Activated CD4-positive, alpha-beta T cell treated with anti-CD3 and anti-CD28 coated beads, Interleukin-2, amount 10 ng/mL, durations not matched to agents 24 days and 14 days (primary cell): ENCODE measurements at places on chromosomes 4 and X.

- H3K4me3 ChIP-seq = no peak overlapping the region
- H3K36me3 ChIP-seq = no peaks in the 10 kb centered on the region
- no peak for DNase-seq
- H3K4me1 ChIP-seq = no peaks in the 10 kb centered on the region
- no peak overlapping the region for H3K27ac ChIP-seq
- H3K27me3 ChIP-seq = no peaks in the 10 kb centered on the region
Measured at GRCh38 chr4:177957596-177958360, 515.5 kb upstream of the AGA start.

DNA sequence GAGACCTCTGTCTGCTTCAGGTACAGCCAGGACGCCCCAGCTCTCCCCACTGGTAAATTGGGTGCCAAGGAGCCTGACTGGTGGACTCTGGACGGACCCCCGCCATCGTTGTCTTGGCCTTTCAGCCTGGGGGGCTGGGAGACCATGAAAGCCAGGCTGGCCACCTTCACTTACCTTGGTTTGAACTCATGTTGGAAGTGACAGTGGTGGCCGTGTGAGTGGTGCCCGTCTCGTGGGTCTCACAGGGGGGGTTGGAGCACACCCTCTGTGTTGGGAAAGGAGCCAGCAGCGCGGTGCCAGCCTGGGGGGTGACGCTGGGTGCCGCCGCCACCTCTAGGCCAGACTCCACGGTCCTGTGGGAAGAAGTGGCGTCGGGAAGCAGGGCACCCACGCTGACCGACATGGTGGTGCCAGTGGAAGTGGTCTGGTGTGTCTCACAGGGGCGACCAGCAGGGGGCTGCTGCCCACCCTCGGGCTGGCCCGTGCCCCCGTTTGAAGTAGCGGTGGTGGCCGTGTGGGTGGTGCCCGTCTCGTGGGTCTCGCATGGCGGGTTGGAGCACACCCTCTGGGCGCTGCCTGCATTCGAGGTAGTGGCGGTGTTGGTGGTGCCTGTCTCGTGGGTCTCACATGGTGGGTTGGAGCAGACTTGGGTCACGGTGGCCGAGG lies 9.6 kb upstream of the RENBP start:
- peaks cover 7% of the 10 kb centered on the region for H3K4me1 ChIP-seq
- peaks cover 43% of the 10 kb centered on the region for H3K36me3 ChIP-seq
- no peak overlapping the region for H3K27ac ChIP-seq
- H3K4me3 ChIP-seq = no peak overlapping the region
- no peaks in the 10 kb centered on the region for H3K27me3 ChIP-seq
- DNase-seq = no peak

DNA sequence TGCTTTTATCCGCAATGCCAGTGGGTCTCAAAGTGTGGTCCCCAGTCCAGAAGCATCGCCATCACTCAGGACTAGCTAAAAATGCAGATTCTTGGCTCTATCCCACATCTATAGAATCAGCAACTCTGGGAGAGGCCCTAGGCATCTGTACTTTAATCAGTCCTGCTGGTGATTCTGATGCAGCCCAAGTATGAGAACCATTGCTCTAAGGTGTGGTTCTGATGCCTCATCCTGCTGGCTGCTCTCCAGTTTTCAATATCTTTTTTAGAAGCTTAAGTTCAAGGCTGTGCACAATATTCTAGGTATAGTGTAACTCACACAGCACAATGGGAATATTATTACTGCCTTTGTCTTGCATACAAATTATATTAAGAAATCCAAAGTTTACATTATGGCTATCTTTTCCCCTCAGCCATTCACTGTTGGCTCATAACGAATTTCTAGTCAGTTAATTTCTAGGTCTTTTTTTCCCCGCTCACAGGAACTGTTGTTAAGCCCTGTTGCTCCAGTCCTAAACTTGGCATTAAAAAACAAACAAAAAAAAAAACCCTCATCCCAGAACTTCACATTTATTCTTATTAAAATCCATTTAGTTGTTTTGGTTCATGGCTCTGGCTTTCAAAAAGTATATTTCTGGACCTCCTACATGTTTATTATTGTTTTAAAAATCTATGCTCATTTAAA lies 109.1 kb downstream of the PHEX start:
- no peak overlapping the region for H3K27ac ChIP-seq
- H3K27me3 ChIP-seq = no peaks in the 10 kb centered on the region
- no peaks in the 10 kb centered on the region for H3K36me3 ChIP-seq
- no peak overlapping the region for H3K4me3 ChIP-seq

- H3K27me3 ChIP-seq = peaks cover 9% of the 10 kb centered on the region
- H3K4me3 ChIP-seq = no peak overlapping the region
- H3K4me1 ChIP-seq = no peaks in the 10 kb centered on the region
- H3K27ac ChIP-seq = no peak overlapping the region
- H3K36me3 ChIP-seq = no peaks in the 10 kb centered on the region
Measured at GRCh38 chr4:151226004-151226932, 50.7 kb upstream of the PRSS48 start.

DNA sequence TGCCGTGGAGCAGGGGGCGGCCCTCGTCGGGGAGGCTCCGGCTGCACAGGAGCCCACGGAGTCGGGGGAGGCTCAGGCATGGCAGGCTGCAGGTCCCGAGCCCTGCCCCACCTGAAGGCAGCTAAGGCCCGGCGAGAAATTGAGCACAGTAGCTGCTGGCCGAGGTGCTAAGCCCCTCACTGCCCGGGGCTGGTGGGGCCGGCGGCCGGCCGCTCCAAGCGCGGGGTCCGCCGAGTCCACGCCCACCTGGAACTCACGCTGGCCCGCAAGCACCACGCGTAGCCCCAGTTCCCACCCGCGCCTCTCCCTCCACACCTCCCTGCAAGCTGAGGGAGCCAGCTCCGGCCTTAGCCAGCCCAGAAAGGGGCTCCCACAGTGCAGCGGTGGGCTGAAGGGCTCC lies 589.4 kb downstream of the PPP4R3C start:
- H3K4me1 ChIP-seq = no peaks in the 10 kb centered on the region
- no peak overlapping the region for H3K4me3 ChIP-seq
- H3K36me3 ChIP-seq = no peaks in the 10 kb centered on the region

- H3K4me1 ChIP-seq = no peaks in the 10 kb centered on the region
- DNase-seq = no peak
- no peak overlapping the region for H3K4me3 ChIP-seq
- H3K27ac ChIP-seq = no peak overlapping the region
- no peaks in the 10 kb centered on the region for H3K36me3 ChIP-seq
Measured at GRCh38 chr4:186345184-186345583, 79.2 kb downstream of the F11 start.

GRCh38 chr4:97923096-97923495 lies 220.2 kb downstream of the STPG2 start:
- H3K27ac ChIP-seq = no peak overlapping the region
- no peaks in the 10 kb centered on the region for H3K27me3 ChIP-seq
- no peaks in the 10 kb centered on the region for H3K36me3 ChIP-seq
- no peaks in the 10 kb centered on the region for H3K4me1 ChIP-seq
- DNase-seq = no peak

- no peak overlapping the region for H3K27ac ChIP-seq
- H3K4me1 ChIP-seq = no peaks in the 10 kb centered on the region
- H3K4me3 ChIP-seq = no peak overlapping the region
- no peaks in the 10 kb centered on the region for H3K27me3 ChIP-seq
- no peaks in the 10 kb centered on the region for H3K36me3 ChIP-seq
- DNase-seq = no peak
Measured at GRCh38 chrX:68462197-68462596, 28.9 kb upstream of the OPHN1 start.

- H3K4me3 ChIP-seq = no peak overlapping the region
- no peak overlapping the region for H3K27ac ChIP-seq
- H3K36me3 ChIP-seq = no peaks in the 10 kb centered on the region
Measured at GRCh38 chr4:137263206-137263605, 269.1 kb downstream of the PCDH18 start.

DNA sequence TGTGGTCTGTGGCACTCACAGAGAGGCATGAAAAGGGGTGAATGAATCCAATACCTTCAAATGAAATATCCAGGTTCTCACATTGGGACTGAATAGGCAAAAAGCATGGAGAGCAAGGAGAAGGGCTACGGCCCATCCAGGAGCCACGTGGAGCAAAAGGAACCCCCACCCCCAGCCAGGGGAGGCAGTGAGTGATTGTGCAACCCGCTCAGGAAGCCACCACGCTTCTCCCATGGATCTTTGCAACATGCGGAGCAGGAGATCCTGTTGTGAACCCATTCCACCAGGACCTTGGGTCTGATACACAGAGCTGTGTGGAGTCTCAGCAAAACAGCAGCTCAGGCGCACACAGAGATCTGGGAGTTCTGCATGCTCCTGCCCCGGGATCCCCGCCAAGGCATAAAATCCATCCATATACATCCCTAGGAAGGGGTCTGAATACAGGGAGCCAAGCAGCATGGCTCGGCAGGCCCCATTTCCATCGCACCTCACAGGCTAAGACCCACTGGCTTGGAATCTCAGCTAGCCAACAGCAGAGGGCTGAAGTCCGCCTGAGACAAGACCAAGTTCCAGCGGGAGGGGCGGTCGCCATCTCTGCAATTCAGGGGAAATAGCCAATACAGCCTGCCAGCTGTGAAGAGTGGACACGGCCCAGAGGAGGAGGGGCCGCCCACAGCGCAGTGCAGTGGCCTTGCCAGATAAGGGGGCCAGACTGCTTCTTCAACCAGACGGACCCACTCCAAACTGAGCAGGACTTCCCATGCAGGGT lies 80.2 kb downstream of the FGF16 start:
- H3K27me3 ChIP-seq = no peaks in the 10 kb centered on the region
- no peak overlapping the region for H3K27ac ChIP-seq
- H3K4me1 ChIP-seq = no peaks in the 10 kb centered on the region
- DNase-seq = no peak
- no peak overlapping the region for H3K4me3 ChIP-seq
- peaks cover 35% of the 10 kb centered on the region for H3K36me3 ChIP-seq

GRCh38 chr4:42596918-42597317 lies 60.0 kb downstream of the ATP8A1 start:
- H3K4me3 ChIP-seq = no peak overlapping the region
- H3K27me3 ChIP-seq = no peaks in the 10 kb centered on the region
- H3K4me1 ChIP-seq = no peaks in the 10 kb centered on the region
- peaks cover 2% of the 10 kb centered on the region for H3K36me3 ChIP-seq
- H3K27ac ChIP-seq = no peak overlapping the region
